Activated CD8-positive, alpha-beta memory T cell treated with anti-CD3 and anti-CD28 coated beads for 1 hour (primary cell): ENCODE measurements at places on chromosomes 6 and 20.

DNA sequence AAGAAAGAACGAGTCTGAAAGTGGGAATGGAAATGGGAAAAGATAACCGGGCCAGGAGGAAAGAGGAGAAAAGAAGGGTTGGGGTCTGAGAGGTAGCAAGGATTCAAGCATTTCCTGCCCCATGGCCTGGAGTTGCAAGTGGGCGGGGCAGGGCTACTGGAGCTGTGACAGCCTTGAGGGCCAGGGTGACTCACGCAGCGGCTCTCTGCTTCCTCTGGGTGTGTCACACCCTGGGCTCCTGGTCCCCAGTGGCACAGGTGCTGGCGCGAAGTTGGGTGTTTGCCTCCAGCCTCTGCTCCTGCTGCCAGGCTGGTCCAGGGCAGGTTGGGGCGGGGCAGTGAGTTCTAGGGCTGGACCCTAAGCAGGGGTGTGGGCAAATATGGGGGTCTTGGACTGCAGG is 3.3 kb upstream of the ULBP3 start:
- peak; percentile 19 for DNase-seq

DNA sequence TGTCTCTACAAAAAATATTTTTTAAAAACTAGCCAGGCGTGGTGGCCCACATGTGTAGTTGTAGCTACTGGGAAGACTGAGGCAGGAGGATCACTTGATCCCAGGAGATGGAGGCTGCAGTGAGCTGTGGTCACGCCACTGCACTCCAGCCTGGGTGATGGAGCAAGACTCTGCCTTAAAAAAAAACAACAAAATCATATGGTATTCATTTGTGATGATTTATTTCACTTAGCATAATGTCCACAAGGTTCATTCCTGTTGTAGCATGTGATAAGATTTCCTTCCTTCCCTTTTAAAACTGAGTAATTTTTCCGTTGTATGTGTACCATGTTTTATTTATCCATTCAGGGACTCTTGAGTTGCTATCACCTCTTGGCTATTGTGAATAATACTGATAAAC is 26.2 kb downstream of the TMEM170B start:
- DNase-seq = no peak

GRCh38 chr6:153947808-153948447 is 91.1 kb upstream of the OPRM1 start:
- DNase-seq = no peak

- no peak for DNase-seq
Measured at GRCh38 chr6:168376811-168377483, 57.4 kb upstream of the DACT2 start.

- DNase-seq = no peak
Measured at GRCh38 chr6:118783931-118784550, 109.9 kb upstream of the ASF1A start.

- no peak for DNase-seq
Measured at GRCh38 chr6:83151114-83151513, 42.0 kb downstream of the PGM3 start.

DNA sequence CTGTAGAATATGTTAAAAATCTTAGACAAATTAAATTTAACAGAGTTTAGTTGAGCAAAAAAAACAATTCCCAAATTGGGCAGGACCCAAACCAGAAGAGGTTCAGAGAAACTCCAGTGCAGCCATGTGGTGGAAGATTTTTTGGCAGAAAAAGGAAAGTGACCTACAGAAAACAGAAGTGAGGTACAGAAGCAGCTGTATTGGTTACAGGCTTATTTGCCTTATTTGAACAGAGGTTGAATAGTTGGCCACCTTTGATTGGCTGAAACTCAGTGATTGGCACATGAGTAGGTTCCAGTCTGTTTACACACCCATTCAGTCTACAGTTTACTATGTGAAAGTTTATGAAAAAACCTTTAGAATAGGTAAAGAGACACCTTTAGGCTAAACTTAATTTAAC is 110.9 kb upstream of the LAMP5 start:
- no peak for DNase-seq

GRCh38 chr20:12014276-12014675 is 96.6 kb downstream of the BTBD3 start:
- no peak for DNase-seq

DNA sequence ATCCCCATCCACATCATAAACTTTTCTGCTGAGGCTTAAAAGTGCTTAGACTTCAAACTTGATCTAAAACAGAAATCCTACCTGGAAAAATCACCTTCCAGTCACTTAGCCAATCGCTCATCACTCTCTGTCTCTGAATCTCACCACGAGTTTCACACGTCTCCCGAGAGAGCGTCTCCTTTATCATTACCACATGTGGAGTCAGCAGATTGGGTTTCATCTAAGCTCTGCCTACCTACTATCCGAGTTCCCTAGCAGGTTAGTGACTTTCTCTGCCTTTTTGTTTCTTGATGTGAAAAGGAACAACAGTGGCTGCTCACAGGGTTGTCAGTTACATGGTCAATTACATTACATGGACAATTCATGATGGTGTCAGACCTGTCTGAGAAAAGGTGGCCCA is 286.2 kb downstream of the ESR1 start:
- DNase-seq = no peak

DNA sequence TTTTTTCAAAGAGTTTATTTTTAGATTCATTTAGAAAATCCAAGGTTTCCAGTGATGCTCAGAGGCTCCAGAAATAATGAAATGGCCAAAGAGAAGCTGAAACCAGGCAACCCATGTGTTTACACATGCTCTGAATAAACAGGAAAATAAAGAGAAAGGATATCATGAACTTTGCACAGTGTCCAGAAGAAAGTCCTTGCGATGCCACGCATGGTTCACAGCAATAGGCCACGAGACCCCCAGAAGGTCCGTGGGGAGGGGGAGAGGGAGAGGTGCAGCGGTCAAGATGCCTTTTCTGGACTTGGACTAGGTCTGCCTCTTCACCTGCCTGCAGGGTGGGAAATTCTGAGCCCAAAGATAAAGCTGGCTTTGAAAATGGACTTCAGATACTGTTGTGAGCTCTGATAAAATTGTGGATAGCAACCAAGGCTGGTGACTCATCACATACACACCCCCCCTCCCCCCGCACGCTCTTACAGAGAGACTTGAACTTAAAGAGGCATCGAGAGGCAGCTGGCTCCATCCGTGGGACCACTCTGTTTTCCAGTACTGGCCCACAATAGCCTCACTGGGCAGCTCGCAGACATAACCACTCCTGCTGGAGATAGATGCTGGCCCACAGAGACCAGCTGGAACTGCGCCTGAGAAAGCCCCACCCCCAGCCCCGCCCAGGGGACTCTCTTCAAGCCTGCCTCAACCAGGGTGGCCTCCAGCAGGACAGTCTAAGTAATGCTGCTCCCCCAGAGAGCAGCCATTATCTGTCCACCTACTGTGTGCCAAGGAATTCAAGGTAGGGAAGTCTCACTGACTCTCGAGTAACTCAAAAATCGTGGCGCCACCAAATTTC is 21.2 kb upstream of the NFATC2 start:
- DNase-seq = no peak

DNA sequence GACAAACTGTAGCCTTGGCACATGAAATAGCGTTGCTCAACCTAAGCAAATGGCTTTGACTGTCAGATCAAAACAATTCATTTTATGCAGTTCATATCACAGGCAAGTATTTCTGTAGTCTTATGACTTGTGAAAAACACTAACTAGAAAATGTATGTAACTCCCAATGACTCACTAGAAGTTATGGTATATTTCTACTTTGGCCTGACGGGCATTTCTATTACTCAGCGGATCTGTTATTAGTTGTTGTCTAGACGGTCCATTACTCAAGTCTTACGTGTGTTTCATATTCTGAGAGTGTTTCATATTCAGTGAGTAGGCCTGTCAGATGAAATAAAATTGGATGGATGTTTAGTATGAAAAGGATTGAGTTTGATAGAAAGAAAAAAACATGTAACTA is 880.9 kb downstream of the PRIM2 start:
- DNase-seq = no peak

- DNase-seq = no peak
Measured at GRCh38 chr20:34559311-34560140, 1.0 kb downstream of the MAP1LC3A start.

DNA sequence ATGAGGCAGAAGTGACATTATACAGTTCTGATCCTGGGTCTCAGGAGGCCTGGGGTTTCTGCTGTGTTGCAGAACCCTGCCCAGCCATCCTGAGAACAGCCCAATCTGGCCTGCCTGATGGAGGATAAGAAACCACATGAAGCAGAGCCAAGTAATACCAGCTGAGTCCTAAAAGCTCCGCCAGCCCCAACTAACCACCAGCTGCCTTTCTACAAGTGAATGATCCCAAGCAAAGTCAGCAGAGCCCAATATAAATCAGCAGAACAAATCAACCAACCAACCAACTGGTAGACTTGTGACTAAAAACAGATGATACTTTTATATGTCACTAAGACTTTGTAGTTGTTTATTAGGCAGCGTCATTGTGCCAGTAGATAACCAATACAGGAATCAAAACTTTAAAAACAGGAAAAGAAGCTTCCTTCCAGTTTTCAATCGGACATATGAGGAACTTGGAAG is 52.1 kb downstream of the SNX5 start:
- DNase-seq = no peak

GRCh38 chr6:170130201-170130621 is 160.7 kb downstream of the DLL1 start:
- DNase-seq = no peak

GRCh38 chr20:32858701-32859372 is at the start of gene EFCAB8:
Gene EFCAB8 (plus strand): TSS chr20:32858923. CDS start chr20:32863793, 4,870 bp downstream.
- DNase-seq = no peak

- no peak for DNase-seq
Measured at GRCh38 chr6:169188475-169188874, 65.2 kb downstream of the THBS2 start.

GRCh38 chr20:47785311-47785853 is at the start of gene SULF2:
Gene SULF2 (minus strand): TSS chr20:47785481. CDS start chr20:47757363, 28,118 bp downstream.
- no peak for DNase-seq

GRCh38 chr20:8414586-8415274 is 282.7 kb downstream of the PLCB1 start:
- no peak for DNase-seq

DNA sequence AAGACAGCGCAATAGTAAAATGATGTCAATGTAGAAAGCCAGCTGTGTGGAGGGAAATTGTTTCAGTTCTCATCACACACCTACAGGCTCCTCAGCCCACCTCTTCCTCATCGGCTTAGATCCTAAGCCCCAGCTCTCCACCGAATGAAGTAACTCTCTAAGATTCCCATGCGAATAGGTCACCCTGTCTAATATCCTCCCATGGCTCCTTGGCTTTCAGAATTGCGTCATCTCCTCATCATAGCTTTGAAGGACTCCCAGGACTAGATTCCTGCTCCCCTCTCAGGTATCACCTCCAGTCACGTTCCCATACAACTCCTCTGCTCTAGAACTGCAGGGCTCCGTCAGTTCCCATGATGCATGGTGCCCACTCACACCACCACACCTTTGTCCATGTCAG is 16.2 kb upstream of the SLC22A16 start:
- no peak for DNase-seq
